ENCODE measurements at places on chromosomes 5 and 9.

DNA sequence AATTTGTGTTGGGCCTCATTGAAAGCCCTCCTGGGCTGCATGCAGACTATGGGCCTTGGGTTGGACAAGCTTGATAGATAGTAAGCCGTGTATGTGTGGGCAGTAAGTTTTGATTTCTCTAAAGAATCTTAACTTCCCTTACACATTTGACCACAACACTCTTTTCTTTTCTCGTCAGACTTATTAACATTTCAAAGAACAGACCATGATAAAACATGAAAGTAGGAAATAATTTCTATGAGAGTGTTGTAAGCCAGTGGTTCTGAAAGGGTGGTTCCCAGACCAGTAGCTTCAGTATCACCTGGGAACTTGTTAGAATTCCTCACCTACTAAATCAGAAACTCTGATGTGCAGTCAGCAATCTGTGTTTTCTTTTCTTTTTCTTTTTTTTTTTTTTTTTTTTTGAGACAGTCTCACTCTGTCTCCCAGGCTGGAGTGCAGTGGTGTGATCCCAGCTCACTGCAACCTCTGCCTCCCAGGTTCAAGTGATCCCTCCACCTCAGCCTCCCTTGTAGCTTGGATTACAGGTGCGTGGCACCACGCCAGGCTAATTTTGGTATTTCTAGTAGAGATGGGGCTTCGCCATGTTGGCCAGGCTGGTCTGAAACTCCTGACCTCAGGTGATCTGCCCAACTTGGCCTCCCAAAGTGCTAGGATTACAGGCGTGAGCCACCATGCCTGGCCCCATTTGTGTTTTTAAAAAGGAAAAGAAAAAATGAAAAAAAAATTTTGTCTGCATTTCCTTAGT, 20.0 kb upstream of the GCNT1 start:
- DNase-seq = no peak

- DNase-seq = peak; percentile 73
Observed at GRCh38 chr5:135993335-135993879, 35.4 kb upstream of the TGFBI start.

- DNase-seq = peak; percentile 56
Observed at GRCh38 chr9:83304686-83305085, 233.5 kb downstream of the FRMD3 start.

- DNase-seq = no peak
Observed at GRCh38 chr5:122937914-122938313, 92.5 kb downstream of the SNX24 start.

DNA sequence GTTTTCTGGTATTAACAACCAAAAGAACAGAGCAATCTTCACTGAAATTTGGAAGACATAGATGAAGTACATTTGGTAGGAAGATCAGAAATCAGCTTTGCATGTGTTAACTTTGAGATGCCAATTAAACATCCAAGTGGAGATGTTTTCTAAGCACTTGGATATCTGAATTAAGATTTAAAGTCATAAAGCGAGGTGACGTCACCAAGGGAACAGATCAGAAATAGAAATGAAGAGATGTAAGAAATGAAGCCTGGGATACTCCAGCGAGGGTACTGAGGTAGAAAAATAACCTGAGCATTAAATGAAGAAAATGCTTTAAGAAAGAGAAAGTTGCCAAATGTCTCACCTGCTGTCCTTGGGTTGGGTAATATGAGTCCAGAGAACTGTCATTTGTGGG, 1223.3 kb downstream of the MAT2B start:
- DNase-seq = no peak

GRCh38 chr5:112306956-112307355, 112.1 kb downstream of the EPB41L4A start:
- DNase-seq = no peak

GRCh38 chr9:133994353-133995011, 2.4 kb upstream of the VAV2 start:
- DNase-seq = peak; percentile 49

DNA sequence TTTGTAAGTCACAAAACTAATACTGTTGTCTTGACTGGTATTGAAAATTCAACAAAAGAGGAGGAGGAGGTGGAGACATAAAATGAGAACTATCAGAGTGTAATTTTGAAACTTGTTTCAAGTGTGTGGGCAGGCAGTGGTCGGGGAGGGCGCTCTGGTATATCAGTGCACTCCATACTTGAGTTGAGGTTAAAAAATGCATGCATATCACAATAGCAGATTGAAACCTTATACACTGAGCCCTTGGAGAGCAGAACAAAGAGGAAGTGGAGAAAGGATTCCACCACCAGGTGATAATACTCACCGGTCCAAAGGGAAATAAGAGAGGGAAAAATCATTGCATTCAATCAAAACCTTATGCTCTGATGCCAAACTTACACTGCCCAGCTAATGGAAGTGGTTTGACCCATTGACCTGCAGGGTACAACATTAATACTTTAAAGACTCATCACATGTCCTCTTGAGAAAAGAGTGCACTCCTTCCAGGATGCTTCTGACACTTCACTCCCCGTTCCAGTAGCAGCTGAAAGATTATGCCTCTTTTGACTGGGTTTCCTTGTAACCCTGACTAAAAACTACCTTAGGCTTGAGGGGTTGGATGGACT, 79.5 kb upstream of the FAM169A start:
- no peak for DNase-seq
